Activated naive CD4-positive, alpha-beta T cell (primary cell): ENCODE measurements at places on chromosomes 1 and 21.

GRCh38 chr21:44983421-44984206 lies 43.8 kb downstream of the SLX9 start:
- DNase-seq = no peak

DNA sequence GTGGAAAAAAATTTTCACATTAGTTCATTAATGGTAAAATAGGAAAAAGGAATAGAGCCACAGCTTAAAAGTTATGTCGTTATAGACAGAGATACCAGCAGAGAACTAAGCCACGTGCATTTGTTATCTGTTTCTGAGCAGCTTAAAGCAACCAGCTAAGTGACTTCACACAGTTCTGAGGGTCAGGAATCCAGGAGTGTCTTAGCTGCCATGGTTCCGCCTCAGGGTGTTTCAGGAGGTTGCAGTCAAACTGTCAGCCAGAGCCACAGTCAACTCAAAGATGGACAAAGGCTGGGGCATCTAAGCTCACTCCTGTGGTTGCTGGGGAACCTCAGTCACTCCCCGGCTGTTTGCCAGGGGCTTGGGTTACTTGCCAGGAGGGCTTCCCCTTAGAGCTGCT lies 515.8 kb downstream of the SMYD3 start:
- no peak for DNase-seq

GRCh38 chr21:28344985-28345384 lies 647.7 kb downstream of the LTN1 start:
- no peak for DNase-seq

- no peak for DNase-seq
These were observed 362.2 kb downstream of the ZP4 start for GRCh38 chr1:237528545-237528944.

- DNase-seq = no peak
These were observed 10.1 kb upstream of the SERTAD4 start for GRCh38 chr1:210222340-210223006.

DNA sequence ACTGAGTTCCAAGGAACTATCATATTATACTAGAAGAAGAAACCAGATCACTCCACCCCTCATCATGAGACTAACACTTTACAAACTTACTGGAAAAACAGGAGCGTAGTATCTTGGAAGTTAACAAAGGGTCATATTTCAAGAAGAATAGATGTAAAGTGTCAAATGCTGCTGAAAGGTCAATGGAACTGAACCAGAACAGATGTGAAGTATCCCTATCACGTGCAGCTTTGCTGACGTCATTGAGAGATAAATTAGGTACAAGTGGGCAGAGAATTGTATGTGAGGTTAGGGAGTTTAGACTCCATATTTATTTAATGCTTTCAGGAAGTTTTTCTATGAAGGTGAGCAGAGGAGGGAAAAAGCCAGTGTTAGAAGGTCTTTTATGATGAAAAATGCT lies 483.0 kb downstream of the NCAM2 start:
- no peak for DNase-seq

- no peak for DNase-seq
These were observed 38.3 kb downstream of the PTGFRN start for GRCh38 chr1:116948046-116948445.

DNA sequence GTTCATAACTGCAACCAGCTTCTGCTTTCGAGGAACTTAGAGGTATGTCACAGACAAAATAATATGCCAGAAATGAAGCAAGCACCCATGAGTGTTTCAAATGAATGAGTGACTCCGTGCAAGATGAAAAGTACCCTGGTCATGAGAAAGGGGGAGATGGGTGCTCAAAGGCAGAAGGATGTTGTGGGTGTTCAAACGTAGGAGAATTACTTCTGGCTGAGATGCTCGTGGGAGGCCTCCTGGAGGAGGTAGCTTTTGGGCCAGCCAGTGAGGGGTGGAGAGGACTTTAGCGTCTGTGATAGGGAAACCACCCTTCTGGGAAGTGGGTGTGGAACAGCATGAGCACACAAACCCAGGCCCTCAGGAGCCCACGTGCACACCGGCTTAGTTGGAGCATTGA lies 113.8 kb downstream of the SYF2 start:
- DNase-seq = no peak

GRCh38 chr1:193326296-193326695 lies 139.9 kb upstream of the B3GALT2 start:
- DNase-seq = no peak

GRCh38 chr1:245420926-245421325 lies 266.1 kb downstream of the KIF26B start:
- no peak for DNase-seq

- no peak for DNase-seq
These were observed 8.0 kb downstream of the RGL1 start for GRCh38 chr1:183812686-183813569.

GRCh38 chr1:56194701-56195300 lies 384.6 kb downstream of the PLPP3 start:
- DNase-seq = no peak

- DNase-seq = no peak
These were observed 247.1 kb downstream of the CHRM3 start for GRCh38 chr1:239633432-239633831.

DNA sequence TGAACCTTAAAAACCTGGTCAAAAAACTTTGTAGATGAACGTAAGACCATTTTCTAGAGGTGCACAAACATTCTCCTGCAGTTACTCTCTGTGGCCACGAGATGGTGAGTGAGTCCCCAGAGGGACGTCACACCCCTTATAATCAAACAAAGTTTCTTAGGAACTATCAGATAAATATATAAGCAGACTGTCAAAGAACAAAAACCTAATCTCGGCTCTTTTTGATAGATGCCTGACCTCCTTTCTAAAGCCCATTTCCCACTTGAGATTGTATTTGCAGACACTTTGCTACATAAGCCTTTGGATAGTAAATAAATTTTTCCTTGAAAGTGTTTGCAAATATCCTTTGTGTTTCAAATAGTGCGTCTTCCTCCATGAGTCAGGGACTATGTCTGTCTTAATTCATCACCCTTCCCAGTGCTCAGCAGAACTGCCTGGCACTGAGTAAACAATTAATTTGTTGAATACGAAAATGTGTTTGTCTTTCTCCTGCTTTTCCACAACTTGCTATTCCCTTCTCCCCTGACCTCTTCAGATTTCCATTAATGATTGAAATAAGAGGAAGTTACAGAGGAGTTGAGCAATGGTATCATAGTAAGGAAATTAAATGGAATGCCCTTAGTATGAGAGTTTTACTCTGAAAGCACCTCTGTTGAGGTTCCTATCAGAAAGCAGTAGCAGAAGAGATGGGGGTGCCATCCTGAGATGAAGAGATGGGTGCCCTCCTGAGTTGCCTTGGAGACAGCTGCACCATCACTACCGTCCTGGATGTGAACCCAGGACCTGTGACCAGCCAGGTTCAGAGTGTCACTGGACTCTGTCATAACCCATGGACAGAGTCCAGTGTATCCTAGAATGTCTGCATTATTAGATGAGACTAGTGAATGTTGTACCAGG lies 57.8 kb upstream of the RAVER2 start:
- no peak for DNase-seq

DNA sequence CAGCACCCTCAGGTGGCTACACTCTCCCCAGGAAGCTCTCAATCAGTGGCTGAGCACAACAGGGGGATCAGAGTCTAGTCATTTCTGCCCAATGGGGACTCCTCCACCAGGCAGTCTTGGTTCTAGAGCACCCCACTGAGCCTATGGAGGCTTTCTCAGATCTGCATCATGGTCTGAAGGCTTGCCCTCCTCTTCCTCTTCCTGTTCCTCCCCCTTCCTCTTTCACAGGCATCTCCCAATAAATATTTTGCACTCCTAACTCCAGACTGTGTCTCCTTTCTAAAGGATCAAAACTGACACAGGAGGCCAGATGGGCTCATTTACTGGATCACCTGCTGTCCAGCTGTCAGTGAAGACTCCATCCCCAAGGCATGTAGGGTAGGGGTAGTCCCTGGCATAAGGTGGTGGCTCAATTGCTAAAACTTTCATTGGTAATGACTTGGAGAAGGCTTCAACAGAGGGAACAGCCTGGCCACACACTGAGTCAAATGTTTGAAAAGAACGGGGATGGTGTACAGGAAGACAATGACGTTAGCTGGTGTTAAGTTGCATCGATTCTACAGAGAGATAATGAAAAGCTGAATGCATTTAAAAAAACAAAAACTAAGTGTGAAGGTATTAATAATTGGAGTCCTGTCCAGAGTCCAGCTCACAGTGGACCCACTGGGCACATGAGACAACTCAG lies 84.2 kb upstream of the SLC2A1 start:
- DNase-seq = no peak

DNA sequence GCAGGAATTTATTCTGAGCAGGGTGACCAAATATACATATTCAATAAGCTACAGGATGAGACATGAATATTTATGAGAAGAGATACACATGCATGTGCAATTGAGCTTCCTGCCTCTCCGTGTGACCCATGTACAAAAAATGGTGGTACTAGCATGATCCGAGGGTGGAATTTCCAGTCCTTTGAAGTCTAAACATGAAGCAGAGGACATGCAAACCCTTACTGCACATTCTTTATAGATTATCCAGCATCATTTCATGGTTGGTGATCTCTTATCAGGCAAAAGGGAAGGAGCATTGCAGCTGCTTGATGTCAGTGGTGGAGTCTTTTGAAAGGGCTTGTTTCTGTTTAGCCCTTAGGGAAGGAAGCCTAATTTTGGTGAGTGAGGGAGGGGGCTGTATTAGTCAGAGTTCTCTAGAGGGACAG lies 448.6 kb downstream of the SETD4 start:
- no peak for DNase-seq

- no peak for DNase-seq
These were observed 58.9 kb downstream of the DIPK1A start for GRCh38 chr1:92902406-92902744.

GRCh38 chr1:156310962-156311361 lies 11.9 kb upstream of the VHLL start:
- no peak for DNase-seq

GRCh38 chr1:232553050-232553754 lies 76.7 kb downstream of the SIPA1L2 start:
- no peak for DNase-seq

- DNase-seq = no peak
These were observed 52.3 kb upstream of the TBX15 start for GRCh38 chr1:119040489-119040888.

GRCh38 chr1:201849372-201850052 lies 20.6 kb downstream of the IPO9 start:
- DNase-seq = no peak

DNA sequence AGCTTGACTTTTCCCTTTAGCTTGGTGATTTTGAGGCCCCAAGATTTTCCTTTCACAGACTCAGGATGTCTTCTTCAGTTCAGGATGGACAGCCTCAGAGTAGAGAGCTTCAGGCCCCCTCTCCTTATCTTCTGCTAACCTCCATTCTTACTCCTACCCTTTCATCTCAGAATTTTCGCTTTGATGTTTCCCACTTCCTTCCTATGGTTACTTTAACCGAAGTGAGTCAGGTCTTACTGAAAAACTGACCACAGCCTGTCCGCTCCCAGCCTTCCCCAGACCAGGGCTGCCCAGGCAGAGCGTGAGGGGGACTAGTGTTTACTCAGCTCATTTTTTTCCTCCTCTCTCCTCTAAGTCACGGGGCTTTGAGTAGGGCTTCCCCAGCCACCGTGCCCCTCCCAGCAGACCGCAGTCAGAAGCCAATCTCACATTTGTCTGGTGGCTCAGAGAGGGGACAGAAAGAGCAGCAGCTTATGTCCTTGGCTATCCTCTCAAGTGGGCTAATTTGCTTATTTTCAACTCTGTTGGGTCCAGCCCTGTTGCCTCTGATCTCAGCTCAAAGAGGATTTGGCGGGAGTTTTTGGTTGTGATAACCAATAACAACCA lies 4.2 kb upstream of the IL19 start:
- DNase-seq = peak; percentile 40

GRCh38 chr1:61079898-61080336 lies 2.4 kb upstream of the NFIA start:
- DNase-seq = no peak

GRCh38 chr1:65564493-65564892 lies 144.0 kb downstream of the LEPR start:
- DNase-seq = no peak

GRCh38 chr21:34916446-34916845 lies 132.7 kb downstream of the RUNX1 start:
- no peak for DNase-seq

- DNase-seq = no peak
These were observed 9.2 kb downstream of the CAP1 start for GRCh38 chr1:40049725-40050124.

- no peak for DNase-seq
These were observed 37.4 kb downstream of the LAMC2 start for GRCh38 chr1:183223467-183223866.

DNA sequence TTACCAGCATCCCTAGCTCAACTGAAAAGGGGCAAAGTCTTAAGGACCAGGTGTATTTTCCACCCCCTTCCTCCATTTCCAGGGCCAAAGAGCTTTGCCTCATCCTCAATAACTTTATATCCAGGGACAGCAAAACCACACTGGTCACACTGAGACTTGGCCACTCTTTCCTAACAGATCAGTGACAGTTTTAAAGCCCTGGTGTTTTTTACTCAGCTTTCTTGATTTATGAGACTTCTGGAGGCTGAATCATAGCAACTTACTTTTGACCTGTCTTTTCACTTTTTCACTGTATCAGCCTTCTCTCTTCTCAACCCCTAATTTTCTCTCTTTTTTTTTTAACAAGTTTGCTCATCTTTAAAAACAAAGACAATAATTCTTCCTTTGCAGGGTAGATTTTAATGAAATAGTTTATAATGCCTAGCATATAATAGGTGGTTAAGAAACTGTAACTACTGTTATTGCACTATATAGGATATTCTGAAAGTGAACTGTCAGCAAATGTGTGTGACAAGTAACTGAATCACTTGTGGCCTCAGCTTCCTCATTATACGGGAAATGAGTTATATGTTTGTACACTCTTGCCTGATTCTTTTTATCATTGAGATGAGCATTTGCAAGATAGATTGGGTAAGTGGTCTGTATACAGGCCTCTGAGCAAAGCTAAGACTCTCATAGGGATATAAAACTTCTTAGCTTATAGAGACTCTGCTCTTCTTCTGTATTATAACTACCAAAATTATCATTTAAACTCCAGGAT lies 19.7 kb upstream of the DYNLT5 start:
- DNase-seq = no peak

GRCh38 chr1:41913014-41913413 lies 5.7 kb downstream of the HIVEP3 start:
- DNase-seq = no peak

DNA sequence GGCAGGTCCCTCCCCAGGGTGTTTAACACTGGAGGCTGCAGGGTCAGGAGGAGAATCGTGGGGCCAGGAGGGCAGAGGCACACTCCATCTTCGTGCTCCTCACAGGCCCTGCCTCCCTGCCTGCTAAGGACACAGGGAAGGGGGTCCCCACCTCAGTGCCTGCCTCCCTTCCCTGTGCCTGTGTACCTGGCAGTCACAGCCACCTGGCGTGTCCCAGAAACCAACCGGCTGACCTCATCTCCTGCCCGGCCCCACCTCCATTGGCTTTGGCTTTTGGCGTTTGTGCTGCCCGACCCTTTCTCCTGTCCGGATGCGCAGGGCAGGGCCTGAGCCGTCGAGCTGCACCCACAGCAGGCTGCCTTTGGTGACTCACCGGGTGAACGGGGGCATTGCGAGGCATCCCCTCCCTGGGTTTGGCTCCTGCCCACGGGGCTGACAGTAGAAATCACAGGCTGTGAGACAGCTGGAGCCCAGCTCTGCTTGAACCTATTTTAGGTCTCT lies 623 bp upstream of the BGLAP start:
- no peak for DNase-seq

- no peak for DNase-seq
These were observed 110.8 kb upstream of the HOOK1 start for GRCh38 chr1:59703918-59704378.

GRCh38 chr1:183910845-183911244 lies 105.9 kb downstream of the RGL1 start:
- no peak for DNase-seq
